ENCODE measurements at places on chromosomes 12 and 14. TPM values are rescaled to one million over a fixed set of nuclear protein-coding genes. Genes with fewer than 3 reads are reported as not detected.

Gene PLEKHA5
- total RNA-seq = 119 TPM

Gene ADAMTS20
- total RNA-seq = 0.24 TPM

Gene RNASE9
- not detected for total RNA-seq

Gene PLD4
- 12.0 TPM for total RNA-seq

Gene CFAP251
- total RNA-seq = 9.4 TPM

GRCh38 chr12:72547573-72547972 lies 275.4 kb downstream of the TRHDE start:
- no peak for DNase-seq

GRCh38 chr12:18402872-18403611 lies 141.7 kb downstream of the PIK3C2G start:
- DNase-seq = no peak

- DNase-seq = no peak
These were observed 165.7 kb upstream of the STXBP6 start for GRCh38 chr14:25215607-25216006.

- DNase-seq = no peak
These were observed 17.3 kb upstream of the ABHD12B start for GRCh38 chr14:50854521-50854920.

DNA sequence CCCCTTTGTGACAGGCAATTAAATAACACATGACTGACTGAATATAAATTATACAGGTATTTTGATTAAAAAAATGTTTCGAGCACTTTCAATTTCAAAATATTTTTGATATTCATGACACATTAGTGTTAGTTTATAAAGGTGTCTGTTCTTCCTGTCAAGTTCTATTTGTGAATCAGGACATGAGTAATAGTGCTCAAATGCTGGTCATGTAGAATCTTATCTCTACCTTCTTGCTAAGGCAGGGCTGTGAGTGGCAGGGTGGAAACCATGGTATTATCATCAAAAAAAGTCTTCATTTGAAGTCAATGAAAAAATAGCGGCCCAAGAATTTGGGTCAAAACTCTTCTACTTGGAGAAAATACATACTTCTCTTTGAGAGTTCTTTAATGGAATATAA lies 250.2 kb downstream of the DACT1 start:
- DNase-seq = no peak

- DNase-seq = no peak
These were observed 137.7 kb downstream of the MON2 start for GRCh38 chr12:62604373-62604772.

- peak; percentile 61 for DNase-seq
These were observed 58.1 kb downstream of the PLEKHG3 start for GRCh38 chr14:64762044-64763034.

- DNase-seq = no peak
These were observed 20.4 kb downstream of the EGLN3 start for GRCh38 chr14:33930439-33930838.

GRCh38 chr14:67746927-67747326 lies 45.2 kb downstream of the RDH12 start:
- DNase-seq = no peak

GRCh38 chr14:101177301-101177971 lies 273.9 kb upstream of the RTL1 start:
- DNase-seq = no peak

GRCh38 chr12:6899427-6899826 lies 5.2 kb upstream of the LRRC23 start:
- no peak for DNase-seq

DNA sequence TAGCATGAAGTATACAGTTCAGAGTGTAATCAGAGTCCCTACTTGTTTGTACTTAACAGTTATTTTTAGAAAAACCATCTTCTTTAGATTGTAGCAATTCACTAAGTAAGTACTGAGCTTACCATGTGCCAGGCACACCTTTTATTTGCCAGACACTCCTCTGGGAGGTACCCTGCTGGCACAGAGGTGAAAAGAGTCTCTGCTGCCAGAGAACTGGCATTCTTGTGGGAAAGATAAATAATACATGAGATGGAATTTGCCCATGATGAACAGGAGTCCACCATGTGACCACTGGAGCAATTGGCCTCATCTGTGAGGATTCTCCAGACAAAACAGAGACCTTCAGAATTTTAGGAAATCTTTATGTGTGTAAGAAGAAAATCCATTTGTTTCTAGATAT lies 199.3 kb upstream of the SLC16A7 start:
- DNase-seq = no peak

DNA sequence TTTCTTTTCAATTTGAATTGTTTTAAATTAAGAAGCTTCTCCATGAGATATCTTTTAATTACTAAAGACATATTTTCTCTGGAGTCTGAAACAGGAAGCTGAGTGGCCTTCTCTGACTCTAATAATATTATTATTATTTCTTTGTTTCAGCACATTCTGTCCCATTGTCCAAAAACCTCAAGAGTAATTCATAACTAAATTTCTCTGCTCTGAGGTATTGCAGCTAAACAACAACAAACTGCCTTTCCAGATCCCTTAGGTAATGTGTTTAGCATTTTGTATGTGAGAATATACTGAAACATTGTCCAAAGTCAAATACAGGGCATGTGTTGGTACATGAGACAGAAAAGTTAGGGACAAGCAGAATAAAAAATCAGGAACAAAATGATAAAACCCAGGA lies 199.0 kb upstream of the FAR2 start:
- no peak for DNase-seq

All from dorsolateral prefrontal cortex (tissue), 122 donors.